Ascending aorta (tissue), 2 donors: ENCODE measurements at places on chromosomes 4 and X.
A peak's percentile ranks its signal among the peaks of the same experiment; 100 is the strongest.

- no peak for DNase-seq
- peaks cover 38% of the 10 kb centered on the region for H3K4me1 ChIP-seq
- no peaks in the 10 kb centered on the region for H3K27me3 ChIP-seq
Observed at GRCh38 chr4:147780137-147780777, 48.4 kb downstream of the ARHGAP10 start.

DNA sequence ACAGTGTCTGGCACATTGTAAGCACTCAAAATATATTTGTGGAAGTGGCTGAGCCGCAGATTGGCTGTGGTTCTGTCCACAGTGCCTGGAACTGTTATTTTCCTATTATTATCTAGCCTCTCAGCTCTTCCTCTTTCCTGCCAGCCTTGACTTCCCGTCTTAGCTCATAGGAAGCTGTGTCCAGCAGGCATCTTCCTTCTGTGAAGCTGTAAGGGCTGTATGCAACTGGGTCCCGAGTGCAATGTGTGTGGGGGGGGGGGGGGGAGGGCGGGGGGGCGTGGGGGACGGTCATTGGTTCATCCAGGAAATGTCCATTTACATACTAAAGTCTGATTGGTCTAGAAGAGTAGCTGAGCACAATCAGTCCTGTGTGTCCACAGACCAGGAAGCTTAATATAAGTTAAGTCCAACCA is 210.7 kb downstream of the PDGFRA start:
- H3K4me1 ChIP-seq = no peaks in the 10 kb centered on the region
- H3K27me3 ChIP-seq = no peaks in the 10 kb centered on the region
- H3K36me3 ChIP-seq = no peaks in the 10 kb centered on the region
- no peak overlapping the region for H3K27ac ChIP-seq
- H3K4me3 ChIP-seq = peak overlapping the region; percentile 41

GRCh38 chrX:150455215-150455608 is 92.1 kb downstream of the MAMLD1 start:
- H3K27me3 ChIP-seq = no peaks in the 10 kb centered on the region
- H3K4me3 ChIP-seq = no peak overlapping the region
- no peaks in the 10 kb centered on the region for H3K36me3 ChIP-seq

- DNase-seq = no peak
- H3K27ac ChIP-seq = peak overlapping the region; percentile 90
- H3K4me1 ChIP-seq = no peaks in the 10 kb centered on the region
Observed at GRCh38 chr4:118935819-118936218, 47.2 kb downstream of the SYNPO2 start.
